NCI-H1092 (cell line): ENCODE measurements at places on chromosomes 7 and 10.

DNA sequence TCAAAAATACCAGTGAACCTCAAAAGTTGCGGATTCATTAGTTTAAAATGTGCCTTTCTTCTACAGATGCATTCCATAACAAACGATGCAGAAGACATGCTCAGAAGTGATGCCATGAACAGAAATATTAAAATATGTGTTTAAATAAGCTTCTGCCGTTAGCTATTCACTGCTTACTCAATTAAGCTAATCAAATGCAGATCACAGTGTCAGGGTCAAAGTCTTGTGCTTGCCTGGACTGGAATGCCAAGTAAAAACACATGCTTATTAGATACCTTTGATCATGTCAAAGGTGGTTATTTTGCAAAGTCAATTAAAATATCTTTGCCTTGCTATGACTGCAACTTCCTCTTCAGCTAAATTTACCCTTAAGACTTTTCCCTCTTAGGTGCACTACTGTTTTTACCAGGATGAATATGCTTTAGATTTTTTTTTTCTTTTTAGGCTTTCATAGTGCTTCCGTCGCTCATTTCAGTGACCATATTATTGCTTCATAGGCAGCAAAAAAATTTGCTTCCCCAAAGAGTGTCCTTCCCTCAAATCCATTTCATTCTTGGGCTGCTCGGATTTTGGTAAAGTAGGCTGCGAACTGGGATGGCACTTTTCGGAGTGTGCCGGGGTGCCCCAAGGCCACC lies 905 bp downstream of the ASB13 start:
- DNase-seq: no peak

DNA sequence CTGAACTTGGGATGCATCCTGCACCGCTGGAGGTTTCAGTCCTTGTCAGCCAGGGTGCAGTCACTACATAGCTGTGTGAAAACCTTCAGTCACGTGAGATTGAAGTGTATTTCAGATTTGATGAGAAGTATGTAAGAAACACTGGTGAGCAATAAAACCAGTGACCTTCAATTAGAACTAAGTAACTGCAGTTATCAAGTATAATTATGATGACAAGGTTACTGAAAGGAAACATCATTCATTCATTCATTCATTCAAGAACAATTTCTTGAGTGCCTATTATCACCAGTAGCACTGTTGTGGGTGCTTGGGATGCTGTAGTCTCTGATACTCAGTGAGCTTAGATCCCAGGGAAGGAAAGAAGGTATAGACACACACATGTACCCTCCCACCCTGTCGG lies 33.6 kb downstream of the RHEB start:
- no peak for DNase-seq

DNA sequence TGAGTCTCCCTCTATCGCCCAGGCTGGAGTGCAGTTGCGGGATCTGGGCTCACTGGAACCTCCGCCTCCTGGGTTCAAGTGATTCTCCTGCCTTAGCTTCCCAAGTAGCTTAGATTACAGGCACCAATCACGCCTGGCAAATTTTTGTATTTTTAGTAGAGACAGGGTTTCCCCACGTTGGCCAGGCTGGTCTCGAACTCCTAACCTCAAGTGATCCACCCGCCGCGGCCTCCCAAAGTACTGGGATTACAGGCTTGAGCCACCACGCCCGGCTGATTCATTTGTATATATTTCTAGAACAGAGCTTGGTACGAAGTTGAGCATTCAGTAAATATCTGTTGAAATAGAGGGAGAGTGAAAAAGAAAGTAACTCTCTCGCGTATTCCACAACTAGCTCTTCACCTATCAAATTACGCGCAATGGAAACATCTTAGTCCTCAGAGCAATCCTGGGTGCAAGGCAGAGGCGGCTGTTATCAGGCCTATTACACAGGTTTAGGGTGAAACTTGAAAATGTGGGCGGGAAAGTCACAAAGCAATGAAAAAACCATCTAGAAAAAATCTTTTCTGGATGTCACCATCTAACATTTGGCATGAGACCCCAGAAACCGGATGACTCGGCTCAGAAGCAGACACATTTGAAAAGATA lies 707 bp upstream of the GHITM start:
- no peak for DNase-seq

GRCh38 chr7:132742189-132742612 lies 165.9 kb upstream of the PLXNA4 start:
- no peak for DNase-seq

DNA sequence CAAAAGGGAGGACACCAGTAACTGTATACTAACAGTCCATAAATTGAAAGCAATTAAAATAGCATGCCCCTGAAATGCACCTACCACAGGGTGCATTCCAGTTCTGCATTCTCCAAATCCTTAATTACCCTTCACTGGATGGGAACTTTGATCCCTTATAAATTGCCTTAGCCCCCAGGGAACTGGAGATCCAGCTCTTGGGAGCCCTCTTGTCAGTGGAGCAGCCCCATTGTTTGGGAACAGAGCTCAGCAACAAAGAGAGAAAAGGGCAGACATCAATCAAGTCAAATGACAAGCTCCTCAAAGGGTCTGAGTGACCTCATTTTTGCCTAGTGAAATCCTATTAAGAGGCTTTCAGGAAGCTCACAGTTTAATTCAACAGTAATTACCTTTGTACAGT lies 472.6 kb downstream of the XPNPEP1 start:
- no peak for DNase-seq

DNA sequence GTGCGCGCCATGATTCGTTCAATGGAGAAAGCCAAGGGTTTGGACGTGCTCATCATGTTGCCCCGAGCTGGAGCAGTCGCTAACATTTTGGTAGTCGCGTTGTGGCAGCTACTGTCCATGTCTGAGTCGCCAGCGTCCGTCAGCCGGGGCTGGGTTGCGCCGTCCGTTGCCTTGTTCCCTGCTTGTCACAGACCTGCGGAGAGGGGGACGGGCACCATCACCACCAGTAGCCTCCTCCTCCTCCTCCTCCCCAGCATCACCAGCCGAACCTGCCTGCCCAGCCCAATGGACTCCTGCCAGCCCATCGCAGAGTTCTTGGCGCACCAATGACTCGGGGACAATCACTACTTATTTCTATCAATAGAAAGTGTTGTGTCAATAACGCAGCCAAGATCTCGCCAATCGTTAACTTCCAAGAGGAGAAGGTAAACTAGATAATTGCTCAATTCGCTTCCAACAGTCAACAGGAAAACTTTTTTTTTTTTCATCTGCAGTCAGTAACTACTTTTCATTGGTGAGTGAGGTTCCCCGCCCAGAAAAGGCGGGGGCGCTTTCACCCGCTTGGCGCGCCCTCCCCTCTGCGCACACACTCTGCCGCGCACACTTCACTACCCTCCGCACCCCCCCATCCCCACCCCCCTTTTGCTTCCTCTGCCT lies at the start of gene FEZF1:
Gene FEZF1 (minus strand): TSS at position 432 of the 657 bp plus-strand sequence. CDS start 313 bp downstream, at position 119.
- DNase-seq: no peak

DNA sequence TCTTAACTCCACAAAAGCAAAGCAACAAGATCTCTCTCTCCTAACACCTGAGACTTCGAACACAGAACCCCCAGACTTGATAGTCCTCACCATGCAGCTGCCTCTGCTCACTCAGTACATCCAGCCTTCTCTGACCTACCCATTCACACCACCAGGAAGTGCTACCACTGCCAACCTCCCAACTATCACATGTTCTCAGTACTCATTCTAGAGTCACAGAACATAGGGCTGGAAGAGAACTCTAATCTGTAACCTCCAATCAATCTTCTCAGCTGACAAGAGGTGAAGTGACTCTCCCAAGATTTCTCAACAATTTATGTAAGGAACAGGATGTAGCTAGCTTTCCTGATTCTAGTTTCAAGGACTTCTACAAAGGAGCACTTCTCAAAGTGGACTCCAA lies 3.8 kb downstream of the NUDCD3 start:
- DNase-seq: no peak

- DNase-seq: no peak
Measured at GRCh38 chr7:128841171-128841690, 11.0 kb downstream of the FLNC start.

- no peak for DNase-seq
Measured at GRCh38 chr10:116554628-116555027, 8.9 kb downstream of the PNLIP start.

GRCh38 chr7:2445898-2446555 lies 30.2 kb downstream of the GRIFIN start:
- no peak for DNase-seq

- no peak for DNase-seq
Measured at GRCh38 chr10:62681211-62681940, 123.1 kb upstream of the ADO start.

DNA sequence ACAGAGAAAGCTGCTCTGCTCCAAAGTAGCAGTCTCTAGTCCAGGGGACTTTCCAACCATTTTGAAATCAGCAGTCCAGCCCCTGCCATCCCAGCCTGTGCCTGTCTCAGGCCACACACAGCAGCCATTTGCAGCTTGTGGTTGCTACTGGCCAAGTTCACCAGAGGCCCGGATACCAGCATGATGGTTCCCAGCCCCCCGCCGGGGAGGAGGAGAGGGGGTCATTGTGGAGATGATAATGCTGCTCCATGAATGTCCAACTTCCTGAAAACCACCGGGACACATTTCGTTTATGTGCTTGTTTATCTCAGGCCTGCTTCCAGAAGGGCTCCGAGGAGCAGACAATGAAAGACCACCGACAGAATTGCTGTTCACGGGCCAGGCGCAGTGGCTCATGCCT lies 160.0 kb downstream of the UBE2H start:
- no peak for DNase-seq

- DNase-seq: no peak
Measured at GRCh38 chr10:74637685-74638084, 188.7 kb upstream of the KAT6B start.
